ENCODE measurements at places on chromosomes 1 and 21.

DNA sequence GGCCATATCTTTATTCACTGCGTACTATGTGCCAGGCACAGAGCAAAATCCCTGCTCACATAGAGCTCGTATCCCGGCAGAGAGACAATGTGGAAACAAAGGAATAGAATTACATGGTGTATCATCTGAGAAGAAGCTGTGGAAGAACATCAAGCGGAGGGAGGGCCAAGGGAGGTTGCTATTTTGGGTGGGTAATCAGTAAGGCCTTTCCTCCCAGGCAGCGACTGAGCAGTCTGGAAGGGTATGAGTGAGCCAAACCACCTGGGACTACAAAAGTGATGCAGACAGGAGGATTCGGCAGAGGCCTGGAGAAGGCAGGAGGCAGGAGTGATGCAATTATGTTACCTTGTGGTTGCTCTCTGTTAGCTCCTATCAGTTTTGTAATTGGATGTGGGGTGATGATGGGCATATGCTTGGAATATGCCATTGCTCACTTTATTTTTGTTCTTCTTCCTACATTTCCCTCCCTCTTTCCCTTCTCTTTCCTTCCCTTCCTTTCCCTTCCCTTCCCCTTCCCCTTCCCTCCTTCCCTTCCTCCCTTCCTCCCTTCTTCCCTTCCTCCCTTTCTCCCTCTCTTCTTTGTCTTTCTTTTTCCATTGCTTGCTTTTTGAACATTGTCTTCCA lies 172.9 kb downstream of the DISC1 start:
- DNase-seq, result no peak

- DNase-seq, result no peak
These were observed 19.9 kb downstream of the PLA2G4A start for GRCh38 chr1:186848509-186849130.

GRCh38 chr1:64251971-64252370 lies 48.5 kb downstream of the UBE2U start:
- DNase-seq, result no peak

DNA sequence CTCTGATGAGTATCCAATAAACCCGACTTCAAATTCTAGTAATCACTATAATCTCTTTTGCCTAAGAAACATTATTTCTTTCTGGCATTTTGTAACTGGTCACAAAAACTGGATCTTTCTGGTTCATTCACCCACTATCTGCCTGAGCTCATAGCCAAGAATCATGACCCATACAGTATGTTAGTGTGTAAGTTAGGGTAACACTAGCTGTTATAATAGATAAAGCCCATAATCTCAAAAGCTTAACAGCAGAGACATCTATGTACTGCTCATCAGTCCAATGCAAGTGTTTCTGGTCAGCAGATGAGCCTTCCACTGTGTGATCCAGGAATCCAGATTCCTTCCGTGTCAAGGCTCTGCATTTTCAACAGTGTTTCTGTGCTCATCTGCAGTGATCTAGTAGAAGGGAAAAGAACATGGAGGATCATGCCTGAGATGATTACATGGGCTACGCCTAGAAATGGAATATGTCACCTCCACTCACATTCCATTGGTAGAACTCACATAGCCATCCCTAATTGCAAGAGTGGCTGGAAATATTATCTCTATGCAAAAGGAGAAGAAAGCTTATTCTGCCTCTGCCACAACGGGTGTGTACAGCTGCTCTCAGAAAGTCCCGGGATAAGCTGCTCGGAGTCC lies 27.7 kb downstream of the RRAGC start:
- no peak for DNase-seq

GRCh38 chr1:197917805-197918651 lies 856 bp downstream of the LHX9 start:
- DNase-seq, result no peak

DNA sequence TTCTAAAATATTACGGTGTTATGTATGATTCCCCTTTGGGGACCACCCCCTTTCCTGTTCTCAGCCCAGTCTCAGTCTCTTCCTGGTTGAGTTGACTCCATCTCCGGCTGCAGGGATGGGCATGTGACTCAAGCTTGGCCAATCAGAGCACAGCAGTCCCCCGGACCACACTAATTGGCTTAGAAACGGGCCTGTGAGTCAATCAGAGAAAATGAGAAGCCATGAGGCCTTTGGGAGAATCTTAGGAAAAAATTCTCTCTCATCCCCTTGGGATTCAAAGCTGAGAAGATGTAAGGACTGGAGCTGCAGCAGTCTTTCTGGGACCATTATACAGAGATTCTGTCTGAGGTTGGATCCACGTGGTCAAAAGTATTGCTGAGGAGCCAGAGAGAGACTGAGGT lies 10.7 kb upstream of the FHAD1 start:
- DNase-seq, result no peak

- no peak for DNase-seq
These were observed 95.8 kb downstream of the PSMG1 start for GRCh38 chr21:39087238-39088030.

DNA sequence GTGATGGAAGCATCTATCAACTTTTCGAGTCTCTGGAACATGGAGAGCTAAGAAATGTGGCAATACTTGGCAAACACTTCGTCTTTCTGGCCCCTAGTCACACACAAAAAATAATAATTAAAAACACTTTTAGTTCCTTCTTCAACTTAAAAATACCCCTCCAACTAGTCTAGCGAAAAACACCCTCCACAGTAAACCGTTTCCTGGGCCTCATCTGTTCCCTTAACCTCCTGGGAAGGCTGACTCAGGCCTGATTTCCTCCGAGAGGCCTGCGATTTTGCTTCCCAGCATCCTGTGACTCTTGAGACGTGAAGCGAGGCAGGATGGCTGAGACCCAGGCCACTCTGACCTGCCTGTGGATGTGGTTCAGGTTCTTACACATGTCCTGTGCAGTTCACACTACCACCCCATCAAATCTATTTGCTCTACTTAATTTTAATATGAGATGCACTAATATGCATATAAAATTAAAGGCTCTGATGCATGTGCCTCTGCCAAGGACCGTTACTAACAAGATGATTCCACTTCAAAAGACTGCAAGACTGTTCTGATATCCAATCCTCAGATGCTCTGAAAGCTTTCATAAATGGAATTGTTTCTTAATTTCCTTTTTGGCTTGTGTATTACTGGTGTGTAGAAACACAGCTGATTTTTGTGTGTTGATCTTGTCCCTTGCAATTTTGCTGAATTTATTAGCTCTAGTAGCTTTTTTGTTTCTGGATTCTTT lies 3.5 kb downstream of the NAV1 start:
- no peak for DNase-seq

- DNase-seq, result no peak
These were observed 887 bp downstream of the SLC19A2 start for GRCh38 chr1:169484683-169485430.

- no peak for DNase-seq
These were observed 33.7 kb upstream of the PRDM2 start for GRCh38 chr1:13666317-13666716.

DNA sequence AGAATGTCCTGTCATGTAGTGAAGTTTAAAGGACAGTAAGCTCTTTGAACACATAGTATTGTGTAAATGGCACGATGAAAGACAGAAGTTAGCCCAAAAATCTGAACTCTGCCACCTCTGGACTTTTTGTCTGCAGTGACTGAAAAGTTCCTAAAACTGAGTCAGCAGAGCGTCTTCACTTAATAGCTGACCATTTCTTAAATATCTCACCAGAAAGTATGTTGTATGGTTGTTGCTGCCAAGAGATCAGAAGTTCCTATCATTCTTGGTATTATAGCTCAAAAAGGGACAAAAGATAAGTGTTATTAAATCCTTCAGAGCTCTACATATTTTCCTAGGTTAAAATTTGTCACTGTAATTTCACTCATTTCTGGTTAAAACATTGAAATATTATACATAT lies 1003.0 kb downstream of the TTLL7 start:
- DNase-seq, result no peak

DNA sequence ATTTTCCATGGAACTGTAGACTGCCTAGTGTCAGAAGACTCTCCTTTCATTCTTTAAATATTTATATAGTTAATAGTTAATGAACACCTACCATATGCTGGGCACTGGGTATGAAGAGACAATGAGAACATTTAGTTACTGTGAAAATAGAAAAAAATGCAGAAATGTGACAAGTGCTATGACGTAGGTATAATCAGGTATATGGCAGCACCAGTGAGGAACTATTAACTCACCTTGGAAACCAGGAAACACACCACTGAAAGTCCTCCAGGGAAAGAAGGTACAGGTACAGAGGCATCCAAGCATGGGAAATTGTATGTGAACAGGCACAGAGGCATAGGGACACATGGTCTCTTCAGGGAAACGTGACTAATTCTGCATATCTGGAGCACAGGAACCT lies 42.3 kb downstream of the DPT start:
- DNase-seq, result no peak

- DNase-seq, result no peak
These were observed 43.9 kb upstream of the SAMSN1 start for GRCh38 chr21:14589855-14590563.

DNA sequence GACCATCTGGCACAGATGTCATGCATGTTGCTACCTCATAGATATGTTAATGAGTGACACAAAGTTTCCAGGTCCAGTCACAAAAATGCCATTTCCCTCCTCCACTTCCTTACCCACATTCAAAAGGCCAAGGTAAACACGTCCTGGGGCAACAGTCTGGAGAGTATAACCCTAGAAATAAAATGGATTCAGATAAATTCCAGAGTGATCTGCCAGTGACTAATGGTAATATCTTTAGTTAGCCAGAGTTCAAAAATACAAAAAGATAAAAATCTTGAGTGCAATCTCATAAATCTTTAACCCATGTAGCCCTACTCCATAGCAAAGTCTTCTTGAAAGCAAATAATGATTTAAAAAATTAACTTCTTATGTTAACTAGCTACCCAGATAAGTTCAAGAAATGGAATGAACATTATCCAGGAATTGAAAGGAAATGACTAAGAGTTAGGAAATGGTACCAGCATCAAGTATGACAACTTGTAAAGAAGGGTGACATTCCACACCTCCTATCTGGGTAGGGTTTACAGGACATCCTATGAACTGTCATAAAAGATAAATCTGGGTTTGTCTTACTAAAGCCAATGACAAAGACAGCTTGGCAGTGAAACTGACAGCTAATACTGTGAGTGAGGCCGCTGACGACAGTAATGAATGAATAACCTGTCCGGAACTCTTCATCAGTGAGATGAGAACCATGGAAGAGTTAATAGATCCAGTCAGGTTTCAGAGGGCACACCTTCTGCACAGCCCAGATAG lies 18.1 kb downstream of the RGS2 start:
- DNase-seq, result no peak

GRCh38 chr1:68010090-68010489 lies 40.3 kb downstream of the DIRAS3 start:
- no peak for DNase-seq

DNA sequence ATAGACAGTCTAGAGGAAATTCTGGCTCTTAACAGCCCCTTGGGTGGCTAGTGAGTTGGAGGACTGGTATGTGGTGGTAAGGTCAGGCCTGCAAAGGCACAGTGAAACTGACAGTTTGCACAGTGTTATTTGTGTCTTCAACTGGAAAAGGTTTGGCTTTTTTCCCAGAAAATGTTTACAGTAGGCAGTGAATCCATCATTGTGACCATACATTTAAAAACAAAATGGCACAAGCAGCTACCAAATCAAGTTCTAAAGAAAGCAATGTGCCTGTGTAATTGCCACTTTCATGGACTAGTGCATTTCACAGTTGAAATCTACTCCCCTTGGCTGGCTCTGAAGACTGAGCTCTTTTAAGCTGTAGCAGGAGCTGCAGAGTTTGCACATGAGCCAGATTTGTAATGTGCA lies 24.8 kb downstream of the ATPAF1 start:
- DNase-seq, result no peak

DNA sequence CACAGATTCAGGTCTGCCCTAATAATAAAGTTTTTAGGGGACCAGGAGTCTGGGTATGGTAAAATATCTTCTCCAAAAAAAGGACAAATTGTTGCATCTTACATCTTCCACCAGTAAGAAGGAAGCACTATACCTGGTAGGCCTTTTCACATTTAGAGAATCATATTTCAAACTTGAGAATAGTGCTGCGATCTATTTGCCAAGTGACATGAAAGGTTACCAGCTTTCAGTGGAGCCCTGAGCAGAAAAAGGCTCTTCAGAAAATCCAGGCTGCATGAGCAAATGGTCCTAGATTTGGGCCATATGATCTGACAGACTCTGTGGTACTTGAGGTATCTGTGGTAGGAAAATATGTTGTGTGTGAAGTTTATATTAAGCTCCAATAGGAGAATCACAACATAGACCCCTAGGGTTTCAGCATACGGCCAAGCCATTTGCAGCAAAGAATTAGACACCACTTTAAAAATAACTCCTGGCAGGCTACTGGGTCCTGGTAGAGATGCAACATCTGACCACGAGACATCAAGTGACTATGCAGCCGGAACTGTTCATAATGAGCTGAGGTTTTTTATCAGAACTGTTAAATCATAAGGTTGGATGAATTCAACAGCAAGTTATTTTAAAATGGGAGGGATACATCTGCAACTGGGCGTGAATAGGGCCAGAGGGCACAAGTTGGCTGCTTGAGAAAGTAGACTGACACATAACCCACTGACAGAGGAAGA lies 38.6 kb upstream of the CCDC190 start:
- DNase-seq, result no peak

DNA sequence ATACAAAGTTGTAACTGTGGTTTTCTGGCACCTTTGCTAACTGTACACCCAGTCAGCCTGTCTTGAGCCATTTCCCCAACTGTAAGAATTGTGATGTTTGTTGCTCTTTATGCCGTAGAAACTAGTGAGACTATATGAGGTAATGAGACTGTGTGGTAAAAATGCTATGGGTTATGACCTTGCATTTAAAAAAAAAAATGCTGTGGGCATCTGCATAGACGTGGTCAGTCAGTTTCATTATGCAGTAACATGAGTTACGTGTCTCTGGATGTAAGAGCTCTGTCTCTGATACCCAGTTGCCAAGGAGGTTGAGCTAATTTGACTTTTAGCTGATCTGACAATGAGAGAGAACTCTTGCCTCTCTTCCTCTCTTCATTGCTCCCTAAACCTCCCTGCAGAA lies 80.6 kb upstream of the LAMC2 start:
- no peak for DNase-seq

GRCh38 chr1:65147424-65148177 lies 402 bp upstream of the AK4 start:
- DNase-seq, result no peak

DNA sequence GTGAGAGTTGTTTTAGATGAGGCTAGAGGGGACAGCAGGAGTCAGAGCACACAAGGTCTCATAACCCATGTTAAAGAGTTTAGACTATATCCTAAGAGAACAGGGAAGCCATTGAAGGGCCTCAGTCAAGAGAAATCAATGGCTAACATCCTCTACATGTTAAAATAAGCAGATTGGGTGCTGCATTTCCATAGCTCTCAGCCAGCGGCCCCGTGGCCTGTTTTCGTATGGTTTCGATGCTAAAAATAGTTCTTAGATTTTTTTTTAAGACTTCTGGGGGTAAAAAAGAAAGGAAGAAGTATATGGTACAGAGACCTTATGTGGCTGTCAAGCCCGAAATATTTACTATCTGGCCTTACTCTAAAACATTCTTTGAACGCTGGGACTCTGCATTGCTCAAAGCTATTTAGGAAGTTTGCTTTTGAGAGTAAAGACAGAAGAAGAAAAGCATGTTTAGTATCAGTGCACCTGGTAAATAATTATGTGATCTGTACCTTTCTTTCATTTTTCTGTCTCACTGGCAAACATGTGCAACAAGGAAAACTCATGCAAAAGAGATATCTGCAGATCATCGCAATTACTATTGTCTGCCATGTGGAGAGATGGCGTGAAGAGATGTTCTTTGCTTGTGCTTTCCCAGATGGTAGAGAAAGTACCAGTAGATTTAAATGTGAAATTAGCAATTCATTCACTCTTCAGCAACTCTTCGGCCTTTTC lies 8.4 kb downstream of the PDIK1L start:
- no peak for DNase-seq

Measured in stimulated activated CD8-positive, alpha-beta memory T cell treated with anti-CD3 and anti-CD28 coated beads, Interleukin-4, amount 100 ng/mL, for 1 hour (primary cell).